Fibroblast of skin of abdomen (primary cell): ENCODE measurements at places on chromosomes 7 and 10.

- DNase-seq = no peak
Observed at GRCh38 chr10:95289003-95289920, 1.5 kb downstream of the PDLIM1 start.

- no peak for DNase-seq
Observed at GRCh38 chr7:100105534-100105933, 4.1 kb downstream of the AP4M1 start.

DNA sequence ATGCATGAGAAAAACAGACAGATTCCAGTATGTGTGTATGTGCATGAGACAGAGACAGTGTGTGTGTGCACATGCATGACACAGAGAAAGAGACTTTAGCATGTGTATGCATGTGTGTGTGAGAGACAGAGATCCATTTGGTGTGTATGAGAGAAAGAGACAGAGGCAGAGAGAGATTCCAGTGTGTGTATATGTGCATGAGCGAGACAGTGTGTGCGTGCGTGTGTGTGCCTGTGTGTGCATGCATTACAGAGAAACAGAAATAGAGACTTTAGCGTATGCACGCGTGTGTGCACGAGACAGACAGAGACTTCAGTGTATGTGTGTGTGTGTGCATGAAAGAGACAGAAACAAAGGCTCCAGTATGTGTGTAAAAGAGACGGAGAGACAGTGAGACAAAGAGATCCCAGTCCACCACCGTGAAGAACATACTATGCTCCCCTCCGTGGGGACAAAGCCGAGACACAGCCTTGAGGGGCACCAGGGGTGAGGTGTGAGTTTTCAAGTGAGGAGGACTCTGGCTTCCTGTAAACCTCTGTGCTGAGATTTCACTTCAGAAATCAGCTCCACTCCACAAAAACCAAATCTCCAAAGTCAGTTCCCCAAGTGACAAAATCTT lies 188.9 kb downstream of the GRID1 start:
- DNase-seq = no peak

DNA sequence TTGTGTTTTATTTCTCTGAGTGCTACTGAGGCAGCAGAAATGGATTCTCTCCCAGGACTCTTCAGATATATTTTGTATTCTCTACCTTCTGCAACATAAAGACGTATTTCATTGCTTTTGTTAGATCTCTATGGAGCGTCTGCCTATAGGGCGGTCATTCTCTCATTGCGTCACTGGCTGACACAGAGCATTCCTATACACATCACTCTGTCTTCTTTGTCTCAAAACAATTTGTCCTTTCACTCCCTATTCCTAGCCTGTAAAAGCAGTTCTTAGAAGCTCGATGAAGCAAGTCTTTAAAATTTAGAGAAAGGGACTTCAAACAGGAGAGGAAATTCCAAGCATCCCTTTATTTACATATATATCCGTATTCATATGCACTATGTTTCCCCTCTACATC lies 120.6 kb downstream of the CPED1 start:
- no peak for DNase-seq
